Substantia nigra (tissue), 51 donors: ENCODE measurements at places on chromosomes 1 and 21.

DNA sequence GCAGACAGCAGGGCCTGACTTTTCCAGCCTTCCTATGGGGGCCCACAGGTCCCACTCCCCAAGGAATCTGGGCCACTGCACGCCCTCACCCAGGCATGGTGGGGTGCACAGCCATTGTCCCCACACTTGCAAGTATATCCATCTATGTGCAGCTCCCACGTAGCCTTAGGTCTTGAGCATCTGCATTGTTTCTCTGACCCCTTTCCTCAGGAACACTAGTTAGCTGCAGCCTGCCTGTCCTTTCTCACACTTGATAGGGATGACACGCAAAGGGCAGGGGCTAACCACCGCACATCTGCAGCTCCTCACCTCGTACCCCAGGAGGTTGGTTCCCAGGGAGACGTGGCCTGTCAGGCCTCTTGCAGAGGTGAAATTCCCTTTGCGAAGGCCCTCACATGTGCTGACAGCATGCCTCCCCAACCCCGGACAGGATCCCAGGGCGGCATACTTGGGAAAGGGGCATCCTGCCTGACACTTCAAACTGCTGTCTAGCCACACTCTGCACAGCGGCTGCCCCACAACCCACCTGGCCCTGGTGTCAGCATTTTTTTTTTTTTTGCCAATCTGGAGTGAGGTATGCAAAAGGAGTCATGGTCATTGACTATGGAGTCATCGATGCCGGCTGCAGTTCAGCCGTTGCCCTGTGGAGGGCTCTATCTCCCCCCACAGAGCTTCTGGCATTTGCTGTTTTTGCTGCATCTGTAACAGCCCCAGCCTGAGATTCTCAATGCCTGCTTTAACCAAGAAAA lies 5.0 kb downstream of the JMJD4 start:
- no peak for DNase-seq

- DNase-seq = no peak
Measured at GRCh38 chr1:98277118-98277517, 356.3 kb upstream of the DPYD start.

DNA sequence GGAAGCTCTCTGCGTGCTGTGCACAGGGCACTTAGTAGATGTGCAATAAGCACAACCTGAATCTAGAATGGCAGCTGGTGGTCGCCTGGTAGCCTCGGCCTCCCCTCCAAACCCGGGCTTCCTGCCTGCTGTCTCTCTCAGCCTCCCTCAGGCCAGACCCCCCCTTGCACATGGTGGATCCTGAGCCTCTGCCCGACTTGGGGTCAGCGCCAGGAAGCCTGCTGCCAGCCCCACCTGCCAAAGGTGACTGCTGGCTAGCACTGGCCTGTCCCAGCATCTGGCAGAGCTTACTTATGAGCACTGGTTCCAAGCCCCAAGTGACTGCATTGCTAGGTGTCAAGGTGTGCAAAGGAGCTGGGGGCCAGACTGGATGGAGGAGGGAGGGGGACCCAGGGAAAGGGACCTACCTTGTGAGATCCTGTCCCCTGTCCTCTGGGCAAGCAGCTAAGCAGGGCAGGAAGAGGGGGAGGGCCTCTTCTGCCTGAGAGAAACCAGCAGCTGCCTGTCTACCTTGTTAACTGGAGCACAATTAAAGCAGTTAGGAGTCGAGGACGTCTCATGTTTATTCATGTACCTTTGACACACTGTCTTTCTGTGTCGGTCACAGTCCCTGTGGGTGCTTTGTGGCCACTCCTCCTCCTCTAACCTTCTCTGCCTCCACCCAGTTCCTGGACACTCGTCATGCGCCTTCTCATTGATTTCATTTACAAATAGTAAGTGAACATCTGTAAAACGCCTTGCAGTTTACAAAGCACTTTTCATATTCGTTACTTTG lies 100.9 kb downstream of the DDX20 start:
- no peak for DNase-seq

GRCh38 chr1:172448995-172449584 lies 5.2 kb upstream of the PIGC start:
- no peak for DNase-seq

DNA sequence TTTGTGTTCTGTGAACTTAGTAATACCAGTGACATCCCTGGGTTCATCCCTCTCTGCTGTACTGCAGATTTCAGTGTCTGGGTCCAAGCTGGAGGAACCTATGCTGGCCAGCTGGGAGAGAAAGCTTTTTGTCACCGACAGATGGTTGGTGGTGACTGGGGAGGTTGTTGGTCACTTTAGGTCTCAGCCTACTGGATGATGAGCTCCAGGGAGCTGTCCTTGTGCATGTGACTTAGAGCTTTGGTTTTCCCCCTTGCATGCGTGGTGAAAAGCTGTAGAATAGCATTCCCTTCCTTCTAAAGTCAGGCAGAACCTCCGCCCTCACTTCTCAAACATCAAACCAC lies 22.9 kb upstream of the IKBKE start:
- DNase-seq = no peak
